ENCODE measurements at places on chromosomes 7 and 10.

DNA sequence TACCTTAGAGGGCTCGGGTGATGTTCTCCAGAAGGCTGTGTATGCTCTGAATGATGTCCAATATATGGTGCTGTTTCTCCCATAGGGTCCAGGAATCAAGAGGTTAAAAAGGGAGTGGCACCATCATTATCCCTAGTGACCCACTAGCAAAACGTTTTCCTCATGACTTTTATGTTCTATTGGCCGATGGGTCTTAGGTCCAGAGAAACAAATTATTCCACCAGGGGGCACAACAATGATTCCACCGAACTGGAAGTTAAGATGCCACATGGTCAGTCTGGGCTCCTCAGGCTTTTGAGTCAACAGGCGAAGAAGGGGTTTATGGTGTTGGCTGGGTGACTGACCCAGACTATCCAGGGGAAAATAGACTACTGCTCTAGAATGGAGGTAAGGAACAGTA, 256.1 kb downstream of the COBL start:
- no peak for DNase-seq

GRCh38 chr7:30970594-30971094, 6.9 kb downstream of the GHRHR start:
- DNase-seq, result no peak

GRCh38 chr7:152312316-152312715, 123.5 kb downstream of the KMT2C start:
- DNase-seq, result peak; percentile 54

- no peak for DNase-seq
Observed at GRCh38 chr7:108653526-108653925, 83.9 kb downstream of the DNAJB9 start.

- DNase-seq, result peak; percentile 66
Observed at GRCh38 chr7:68216051-68216450, 1219.4 kb downstream of the TYW1 start.

DNA sequence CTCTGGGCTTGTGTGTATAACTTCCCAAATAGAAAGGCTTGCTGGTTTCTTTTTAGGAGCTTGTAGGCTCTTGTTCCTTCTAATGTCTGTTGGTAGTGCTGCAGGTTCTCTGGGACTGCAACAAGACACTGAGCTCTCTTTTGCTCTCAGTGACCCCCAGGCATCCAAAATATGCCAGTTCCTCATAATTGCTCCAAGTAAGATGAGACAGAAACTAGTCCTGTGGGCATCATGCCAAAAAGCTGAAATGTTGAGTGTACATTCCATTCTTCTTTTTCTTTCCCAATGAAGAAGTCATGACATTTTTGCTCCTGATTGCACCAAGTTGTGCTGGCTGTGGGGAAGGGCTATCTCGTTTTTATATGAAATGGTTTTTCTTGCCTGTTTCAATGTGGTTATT, 7.1 kb upstream of the BTBD16 start:
- DNase-seq, result peak; percentile 96

GRCh38 chr10:55287346-55287745, 486.3 kb upstream of the PCDH15 start:
- DNase-seq, result peak; percentile 0

DNA sequence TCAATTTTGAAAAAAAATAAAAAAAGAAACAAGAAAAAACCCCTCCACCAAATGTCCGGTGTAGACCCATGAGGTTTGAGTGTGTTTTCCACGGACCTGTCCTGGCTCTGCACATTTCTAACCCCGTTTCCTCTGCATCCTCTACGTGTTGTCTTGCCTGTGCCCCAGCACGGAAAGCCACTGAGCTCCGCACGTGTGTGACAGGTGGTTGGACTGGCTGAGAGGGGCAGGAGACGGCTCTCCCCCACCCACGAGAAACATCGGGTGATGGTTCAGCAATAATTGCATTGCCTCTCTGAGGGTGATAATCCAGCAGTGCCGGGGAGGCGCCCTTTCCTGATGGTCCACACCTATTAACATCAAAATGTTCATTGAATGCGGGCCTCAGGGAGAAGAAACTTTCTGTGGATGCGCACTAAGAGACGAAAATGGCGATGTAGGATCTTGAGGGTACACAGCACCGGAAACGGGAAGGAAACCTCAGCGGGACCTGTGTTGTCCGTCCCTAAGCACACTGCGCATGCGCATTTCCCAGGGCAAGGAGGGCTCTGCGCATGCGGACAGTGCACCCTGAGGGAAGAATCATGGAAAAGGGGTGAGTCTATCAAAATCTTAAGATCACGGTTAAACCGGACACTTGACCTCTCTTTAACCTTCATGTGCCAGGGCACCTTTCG, 470.1 kb upstream of the ADARB2 start:
- no peak for DNase-seq

- DNase-seq, result no peak
Observed at GRCh38 chr7:36366005-36366717, 23.5 kb upstream of the ANLN start.

DNA sequence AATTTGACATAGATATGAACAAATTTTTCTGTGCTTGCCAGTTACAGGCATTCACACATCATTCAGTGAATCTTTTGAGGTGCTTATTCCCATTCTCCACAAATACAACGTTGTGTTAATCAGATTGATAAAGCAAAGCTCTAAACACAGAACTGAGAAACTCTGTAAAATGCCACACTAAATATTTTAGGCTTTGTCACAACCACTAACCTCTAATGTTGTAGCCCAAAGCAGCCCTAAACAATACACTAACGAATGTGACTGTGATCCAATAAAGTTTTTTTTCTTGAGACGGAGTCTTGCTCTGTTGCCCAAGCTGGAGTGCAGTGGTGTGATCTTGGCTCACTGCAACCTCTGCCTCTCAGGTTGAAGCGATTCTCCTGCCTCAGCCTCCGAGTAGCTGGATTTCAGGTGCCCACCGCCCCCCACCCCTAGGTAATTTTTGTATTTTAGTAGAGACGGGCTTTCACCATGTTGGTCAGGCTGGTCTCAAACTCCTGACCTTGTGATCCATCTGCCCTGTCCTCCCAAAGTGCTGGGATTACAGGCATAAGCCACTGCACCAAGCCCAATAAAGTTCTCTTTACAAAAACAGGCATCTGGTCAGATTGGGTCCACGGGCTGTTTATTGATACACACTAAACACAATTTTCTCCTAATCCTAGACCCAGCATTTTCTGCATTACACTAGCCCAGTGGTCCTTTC, 6.9 kb downstream of the CYCS start:
- DNase-seq, result no peak

DNA sequence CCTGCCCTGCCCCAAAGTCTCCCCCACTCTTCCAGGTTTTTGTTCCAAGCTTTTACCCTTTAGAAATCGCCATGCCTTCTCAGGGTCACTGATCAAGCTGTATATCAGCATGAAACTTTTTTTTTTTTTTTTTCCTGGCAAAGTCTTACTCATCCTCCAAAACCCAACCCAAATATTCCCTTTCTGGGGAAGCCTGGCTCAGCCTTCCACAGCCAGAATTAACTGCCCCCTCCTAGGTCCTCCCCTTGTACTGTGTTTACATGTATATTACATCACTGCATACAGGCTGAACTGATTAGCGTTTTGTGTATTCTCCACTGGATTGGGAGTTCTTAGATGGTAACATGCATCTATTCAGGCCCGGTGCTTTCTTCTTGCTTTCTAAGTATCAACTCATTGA, 4.6 kb upstream of the NOBOX start:
- peak; percentile 22 for DNase-seq

DNA sequence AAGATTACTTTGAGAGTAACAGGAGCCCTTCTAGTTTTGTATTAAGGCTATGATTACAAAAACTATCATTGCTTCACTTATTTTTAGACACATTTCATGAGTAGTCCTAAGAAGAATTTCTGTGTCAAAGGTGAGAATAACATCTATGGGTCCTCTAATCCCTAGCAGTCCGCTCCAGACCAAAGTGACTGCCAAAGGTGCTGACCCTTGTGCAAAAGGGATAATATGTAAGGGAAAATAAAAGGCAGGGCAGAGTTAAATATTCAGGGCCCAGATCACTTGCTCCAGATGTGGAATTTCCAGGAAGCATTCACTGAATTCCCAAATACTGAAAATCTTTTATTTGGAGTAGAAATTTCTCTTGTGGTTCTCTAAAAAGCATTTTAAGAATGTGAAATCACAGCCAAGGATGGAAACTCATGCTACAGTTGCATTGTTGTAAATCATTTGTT, 29.3 kb downstream of the RHOBTB1 start:
- peak; percentile 100 for DNase-seq

DNA sequence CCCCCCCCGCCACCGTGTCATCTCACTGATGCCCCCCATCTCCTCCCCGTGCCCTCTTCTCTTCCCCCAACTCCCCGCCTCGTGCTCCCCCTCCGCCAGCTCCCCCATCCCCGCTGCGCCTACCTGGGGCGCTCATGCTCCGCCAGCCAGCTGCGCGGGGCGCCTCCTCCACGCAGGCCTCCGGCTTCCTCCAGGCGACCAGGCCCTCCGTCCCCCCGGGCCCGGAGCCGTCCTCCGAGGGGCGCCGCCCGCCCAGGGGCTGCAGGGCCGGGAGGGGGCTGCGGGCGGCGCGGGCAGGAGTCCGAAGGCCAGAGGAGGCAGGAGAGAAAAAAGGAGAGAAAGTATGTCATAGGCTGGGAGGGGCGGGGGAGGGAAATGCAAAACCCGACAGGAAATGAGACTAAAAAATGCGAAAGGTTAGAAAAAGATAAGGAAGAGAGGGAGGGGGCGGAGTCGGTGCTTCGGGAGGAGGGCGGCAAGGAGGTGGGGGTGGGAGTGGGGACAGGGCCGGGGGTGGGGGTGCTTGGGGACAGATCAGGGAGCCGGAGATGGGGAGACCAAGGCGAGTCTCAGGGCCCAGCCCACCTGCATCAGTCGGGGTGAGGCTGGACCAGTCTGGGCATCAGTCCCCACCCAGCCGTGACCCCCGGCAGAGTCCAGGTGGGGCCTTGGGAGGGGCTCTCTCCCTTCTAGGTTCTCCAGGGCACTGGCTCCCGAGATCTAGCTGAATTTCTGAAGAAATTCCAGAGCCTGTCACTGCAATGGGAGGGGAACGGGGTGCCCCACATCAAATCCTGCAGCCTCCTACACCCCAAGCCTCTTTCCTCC, at the start of gene CARD11:
TSS of gene CARD11 (minus strand) at position 324 of the 828 bp plus-strand sequence. CDS start 85,361 bp downstream, outside the sequence.
- DNase-seq, result no peak

DNA sequence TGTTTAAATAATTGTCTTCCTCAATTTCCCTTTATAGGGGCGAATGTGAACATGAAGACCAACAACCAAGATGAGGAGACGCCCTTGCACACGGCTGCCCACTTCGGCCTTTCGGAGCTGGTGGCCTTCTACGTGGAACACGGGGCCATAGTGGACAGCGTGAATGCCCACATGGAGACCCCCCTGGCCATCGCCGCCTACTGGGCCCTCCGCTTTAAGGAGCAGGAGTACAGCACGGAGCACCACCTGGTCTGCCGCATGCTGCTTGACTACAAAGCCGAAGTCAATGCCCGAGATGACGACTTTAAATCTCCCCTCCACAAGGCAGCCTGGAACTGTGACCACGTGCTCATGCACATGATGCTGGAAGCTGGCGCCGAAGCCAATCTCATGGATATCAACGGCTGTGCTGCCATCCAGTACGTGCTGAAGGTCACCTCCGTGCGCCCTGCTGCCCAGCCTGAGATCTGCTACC, 42.1 kb downstream of the ASB4 start:
- DNase-seq, result no peak

- DNase-seq, result no peak
Observed at GRCh38 chr7:26376175-26376917, 84.7 kb downstream of the SNX10 start.

DNA sequence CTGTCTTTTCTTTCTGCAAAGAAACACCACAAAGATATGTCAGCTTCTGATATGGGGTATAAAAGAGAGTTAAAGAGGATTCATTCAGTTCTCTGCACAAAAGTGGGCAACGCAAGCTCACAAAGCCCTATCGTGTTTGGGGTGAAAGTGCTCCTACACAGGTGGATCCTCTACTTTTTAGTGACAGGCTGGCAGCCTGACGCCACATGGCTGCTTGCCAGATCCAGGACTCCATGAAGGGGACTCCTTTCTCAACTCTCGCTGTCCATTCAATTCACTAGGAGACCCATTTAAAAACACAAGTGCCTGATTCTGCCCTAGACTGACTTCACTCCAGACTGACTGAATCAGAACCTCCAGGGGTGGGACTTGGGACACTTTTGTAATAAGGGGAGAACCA, 8.0 kb downstream of the PARP12 start:
- DNase-seq, result no peak

- no peak for DNase-seq
Observed at GRCh38 chr7:144001543-144001942, 1.4 kb downstream of the OR6B1 start.

DNA sequence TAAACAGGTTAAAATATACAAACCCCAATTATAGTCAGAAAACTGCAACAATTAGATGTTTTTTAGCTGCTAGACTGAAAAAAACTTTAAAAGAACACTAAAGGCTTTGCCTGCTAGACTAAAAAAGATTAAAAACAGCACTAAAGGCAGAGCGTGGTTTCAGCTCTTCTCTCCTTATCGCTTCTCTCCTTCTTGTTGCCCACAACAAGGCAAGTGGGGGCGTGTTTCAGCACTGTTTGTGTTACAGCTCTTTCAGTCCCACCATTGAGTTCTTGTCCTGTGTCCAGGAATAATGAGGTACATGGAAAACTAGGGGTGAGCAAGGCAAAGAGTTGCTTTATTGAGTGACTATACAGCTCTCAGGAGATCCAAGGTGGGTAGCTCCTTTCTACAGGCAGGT, 112.3 kb downstream of the HPSE2 start:
- DNase-seq, result no peak

DNA sequence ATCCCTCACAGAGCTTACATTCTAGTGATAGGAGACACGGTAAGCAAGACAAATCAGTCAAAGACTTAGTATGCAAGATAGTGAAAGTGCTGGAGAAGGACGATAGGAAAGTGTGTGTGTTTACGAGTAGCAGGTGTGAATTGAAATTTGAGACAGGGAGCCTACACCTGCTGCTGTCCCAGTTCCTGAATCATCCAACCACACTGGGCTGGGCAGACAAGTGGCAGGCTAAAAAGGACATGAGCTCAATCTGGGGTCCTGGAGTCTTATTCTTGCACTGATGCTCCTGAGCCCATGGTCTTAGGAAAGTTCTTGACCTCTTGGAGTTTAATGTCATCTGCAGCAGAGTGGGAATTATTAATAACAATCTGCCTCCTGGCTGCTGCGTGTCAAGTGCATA, 16.2 kb downstream of the RBP3 start:
- DNase-seq, result no peak

DNA sequence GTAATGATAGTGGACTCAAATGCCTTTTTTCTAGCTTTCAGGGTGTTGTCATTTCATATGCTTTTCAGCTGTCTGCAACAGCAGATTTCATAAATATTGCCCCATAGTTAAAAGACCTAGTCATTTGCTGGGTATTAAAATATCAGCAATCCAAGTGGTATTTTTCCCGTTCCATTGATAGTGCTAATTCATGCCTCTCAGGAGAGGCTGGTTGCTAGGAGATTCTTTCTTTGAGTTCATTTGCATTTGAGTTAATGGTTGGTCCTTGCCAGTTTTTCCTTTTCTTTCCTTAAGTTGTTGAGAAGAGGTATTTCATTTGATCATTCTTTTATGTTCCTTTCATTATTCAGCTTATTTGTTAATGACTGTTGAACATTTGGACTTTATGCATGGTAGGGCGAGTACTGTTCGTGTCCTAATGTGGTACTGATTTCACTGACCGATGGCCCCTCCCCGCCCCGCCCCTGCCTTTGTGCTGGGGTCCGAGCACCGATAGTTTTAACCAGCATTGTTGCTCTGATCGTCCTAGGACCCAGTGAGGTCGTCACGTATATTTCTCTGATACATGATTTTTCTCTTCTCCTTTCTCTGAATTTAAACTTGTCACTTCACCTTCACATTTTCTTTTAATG, 128.6 kb downstream of the CCNY start:
- peak; percentile 74 for DNase-seq
